Activated naive CD8-positive, alpha-beta T cell treated with anti-CD3 and anti-CD28 coated beads for 36 hours (primary cell): ENCODE measurements at places on chromosomes 4 and X.
A peak's percentile ranks its signal among the peaks of the same experiment; 100 is the strongest.

DNA sequence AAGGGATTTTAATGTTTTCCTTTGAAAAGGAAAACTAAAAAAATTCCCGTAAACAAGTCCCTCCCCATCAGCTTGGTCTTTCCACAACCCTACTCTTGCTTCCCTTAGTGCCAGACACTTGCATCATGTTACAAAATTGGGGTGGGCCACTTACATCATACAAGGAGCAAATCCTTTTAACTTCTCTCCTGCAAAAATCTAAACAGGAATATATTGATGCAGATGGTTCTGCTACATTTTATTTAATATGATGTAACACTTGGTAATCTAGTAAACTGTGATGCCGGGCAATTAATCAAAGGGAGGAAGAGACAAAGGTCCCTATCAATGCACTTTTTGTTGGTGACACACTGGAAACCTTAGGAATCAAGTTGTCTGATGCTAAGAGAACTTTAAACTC is 125.3 kb downstream of the UBE2K start:
- no peak for DNase-seq

DNA sequence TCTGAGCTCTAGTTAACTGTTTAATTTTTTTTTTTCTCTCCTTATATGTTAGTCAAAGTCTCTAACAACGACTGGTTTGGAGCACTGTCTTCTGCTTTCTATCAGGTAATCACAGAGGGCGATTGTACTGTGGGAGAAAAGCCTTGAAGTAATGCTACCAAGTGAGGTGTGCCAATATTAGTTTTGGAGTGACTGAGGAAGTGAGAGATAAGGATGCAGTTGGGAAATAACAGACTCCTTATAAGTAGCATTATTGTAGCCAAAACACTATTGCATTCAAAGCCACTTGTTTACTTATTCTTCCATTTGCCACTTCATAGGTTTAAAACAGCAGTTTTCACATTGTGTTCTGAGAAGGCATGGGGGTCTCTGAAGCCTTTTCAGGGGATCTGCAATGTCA is 79.1 kb upstream of the SLC6A14 start:
- no peak for DNase-seq

DNA sequence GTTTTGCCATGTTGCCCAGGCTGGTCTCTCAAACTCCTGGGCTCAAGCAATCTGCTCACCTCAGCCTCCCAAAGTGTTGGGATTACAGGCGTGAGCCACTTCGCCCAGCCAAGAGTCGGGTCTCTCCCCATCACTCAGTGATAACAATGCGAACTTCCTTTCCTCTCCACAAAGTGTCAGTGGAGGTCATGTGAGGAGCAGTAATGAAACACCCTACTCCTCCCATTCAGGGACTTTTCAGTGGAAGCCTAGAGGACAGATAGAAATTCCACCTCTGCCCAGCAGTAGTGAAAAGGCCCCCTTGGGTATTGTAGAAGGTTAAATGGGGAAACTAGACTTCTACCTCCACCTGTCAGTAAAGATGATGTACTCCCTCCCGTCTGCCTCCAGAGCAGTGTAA is 141.9 kb upstream of the STK26 start:
- DNase-seq = no peak

DNA sequence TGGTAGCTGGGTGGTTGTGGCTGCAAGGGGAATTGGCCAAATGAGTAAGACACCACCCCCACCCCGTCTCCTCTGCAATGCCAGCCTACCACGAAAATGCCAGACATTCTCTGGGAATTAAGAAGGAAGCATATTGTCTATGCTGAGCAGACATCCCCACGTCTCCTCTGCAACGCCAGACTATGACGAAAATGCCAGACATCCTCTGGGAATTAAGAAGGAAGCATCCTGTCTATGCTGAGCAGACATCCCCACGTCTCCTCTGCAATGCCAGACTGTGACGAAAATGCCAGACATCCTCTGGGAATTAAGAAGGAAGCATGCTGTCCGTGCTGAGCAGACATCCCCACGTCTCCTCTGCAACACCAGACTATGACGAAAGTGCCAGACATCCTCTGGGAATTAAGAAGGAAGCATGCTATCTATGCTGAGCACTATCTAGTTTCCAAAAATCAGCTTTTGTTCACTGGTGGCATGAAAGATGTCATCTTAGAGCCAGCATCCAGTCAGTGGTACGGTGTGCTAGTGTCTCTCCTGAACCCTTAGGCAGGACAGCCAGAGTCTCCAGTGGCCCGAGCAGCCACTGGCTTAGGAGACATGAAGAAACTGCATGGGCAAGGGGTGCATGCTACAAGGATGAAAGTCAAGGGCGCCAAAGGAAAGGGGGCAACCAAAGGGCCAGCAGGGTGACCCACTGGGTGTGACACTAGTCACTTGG is 339.8 kb upstream of the FRG1 start:
- DNase-seq = no peak

DNA sequence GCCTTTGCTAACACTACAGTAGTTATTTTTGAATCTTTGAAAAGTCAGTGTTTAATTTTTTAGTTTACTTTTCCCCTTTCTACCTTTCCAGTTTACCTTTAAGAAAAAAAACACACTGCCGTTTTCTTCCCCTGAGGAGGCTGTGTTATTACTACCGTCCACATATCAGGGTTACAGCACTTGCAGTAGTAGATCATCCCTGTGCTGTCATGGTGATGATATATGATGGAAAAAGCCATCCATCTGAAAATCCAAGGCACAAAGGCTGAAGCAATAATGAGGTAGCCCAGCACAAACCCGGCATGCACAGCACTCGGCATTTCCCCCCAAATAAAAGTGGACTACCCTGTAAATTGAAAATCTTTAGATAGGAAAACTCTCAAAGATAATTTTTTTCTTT is 258.7 kb downstream of the CXXC4 start:
- DNase-seq = no peak

GRCh38 chr4:52266537-52267137 is 215.5 kb downstream of the SPATA18 start:
- no peak for DNase-seq

DNA sequence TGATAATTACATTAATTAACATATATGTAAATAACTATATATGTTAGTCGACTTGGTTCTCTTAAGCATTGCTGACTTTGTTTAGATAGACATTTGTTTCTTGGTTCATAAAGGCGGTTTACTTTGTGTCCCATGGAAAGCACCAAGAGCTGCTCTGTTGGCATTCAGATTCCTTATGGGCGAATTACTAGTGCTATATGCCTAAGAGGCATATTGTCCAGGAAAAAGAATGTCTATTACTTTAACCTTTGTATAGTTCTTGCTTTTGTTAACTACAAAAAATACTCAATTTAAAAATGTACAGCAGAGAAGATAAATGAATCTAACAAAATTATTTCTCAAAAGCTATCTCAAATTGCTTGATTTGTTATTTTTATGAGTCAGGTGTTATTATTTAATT is 532.8 kb downstream of the FAT4 start:
- DNase-seq = no peak

DNA sequence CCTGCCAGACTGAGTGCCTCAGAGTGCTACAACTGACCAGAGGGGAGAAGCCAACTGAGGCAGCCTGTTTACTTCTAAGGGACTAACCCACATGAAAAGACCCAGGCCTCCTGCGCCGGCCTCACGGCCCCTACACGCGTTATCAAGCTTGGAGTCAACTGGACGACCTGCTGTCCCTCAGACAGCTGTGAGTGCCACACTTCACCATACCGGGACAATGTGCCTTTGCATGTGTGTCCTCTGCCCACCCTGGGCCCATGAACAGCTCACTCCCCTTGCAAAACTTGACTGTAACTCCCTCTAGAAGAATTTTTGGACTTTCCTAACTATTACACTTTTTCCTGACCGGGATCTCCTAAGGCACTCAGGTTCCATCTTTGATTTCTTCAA is 1.8 kb downstream of the NOP14 start:
- DNase-seq = no peak

GRCh38 chr4:1023075-1023640 is 11.7 kb downstream of the FGFRL1 start:
- DNase-seq = no peak

DNA sequence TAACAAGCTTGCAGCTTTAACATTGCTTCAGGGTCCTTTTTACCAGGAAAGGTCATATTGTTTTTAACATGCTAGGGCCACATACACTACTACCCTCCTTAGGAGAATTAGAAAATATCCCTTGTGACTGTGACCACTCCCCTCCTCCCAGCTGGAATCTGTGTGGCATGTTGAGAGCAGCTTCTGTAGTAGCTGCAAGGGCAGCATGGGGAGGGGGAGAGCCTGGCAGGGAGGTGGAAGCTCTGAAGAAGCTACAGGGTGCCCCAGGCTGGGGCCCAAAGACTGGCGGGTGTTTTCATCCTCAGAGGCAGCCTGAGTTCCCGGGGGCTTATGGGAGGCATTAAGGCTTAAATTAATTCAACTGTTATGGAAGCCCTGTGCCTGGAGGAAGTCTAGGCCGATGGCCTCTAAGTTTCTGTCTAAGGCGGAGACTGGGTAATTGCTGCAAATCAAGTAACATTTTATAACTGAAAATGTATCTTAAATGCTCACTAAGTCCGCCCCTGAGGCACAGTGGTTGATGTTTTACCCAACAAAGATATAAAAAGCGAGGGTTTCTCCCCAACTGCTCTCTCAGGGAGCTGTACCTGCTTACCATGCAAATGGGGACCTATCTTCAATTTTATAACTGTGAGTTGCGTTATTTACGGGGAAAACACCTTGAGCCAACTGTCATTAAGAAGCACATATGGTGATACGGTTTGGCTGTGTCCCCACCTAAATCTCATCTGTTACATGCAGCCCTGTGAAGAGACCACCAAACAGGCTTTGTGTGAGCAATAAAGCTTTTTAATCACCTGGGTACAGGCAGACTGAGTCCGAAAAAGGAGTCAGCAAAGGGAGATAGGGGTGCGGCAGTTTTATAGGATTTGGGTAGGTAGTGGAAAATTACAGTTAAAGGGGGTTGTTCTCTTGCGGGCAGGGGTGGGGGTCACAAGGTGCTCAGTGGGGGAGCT is 37.4 kb upstream of the STS start:
- DNase-seq = no peak

DNA sequence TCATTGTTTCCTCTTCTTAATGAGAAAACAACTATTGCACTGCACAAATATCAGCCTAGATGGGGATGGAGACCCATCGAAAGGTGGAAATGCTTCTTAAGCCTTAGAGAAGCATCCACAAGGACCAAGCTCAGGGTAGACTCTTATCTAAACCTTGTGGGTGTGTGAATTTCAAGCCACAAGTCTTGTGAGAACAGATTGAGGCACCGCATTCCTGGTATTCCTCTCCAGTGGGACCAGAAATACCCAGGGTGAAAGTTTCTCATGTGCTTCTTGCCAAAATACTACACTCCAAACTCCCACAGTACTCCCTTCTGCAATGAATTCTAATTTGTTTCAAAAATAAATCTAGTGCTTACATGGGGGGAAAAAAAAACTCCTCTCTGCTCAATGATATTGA is 375.6 kb downstream of the PDGFC start:
- DNase-seq = no peak

DNA sequence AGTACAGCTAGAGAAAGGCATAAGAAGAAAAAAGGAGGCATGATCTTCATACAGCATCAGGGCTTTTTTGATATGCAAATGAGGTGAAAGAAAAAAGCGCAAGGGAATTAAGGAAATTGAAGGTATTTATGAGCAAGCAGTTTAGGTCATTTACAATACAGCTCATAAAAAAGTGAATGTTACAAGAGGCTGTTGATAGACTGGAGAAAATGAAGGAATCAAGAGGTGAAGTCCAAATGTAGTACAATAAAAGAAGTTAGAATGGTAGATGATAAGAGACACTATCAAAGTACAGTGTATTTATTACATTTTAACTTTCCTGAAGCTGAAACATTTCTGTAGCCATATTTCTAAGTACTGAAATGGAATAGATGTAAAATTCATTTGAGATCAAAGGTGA is 1349.5 kb downstream of the ADGRL3 start:
- no peak for DNase-seq

GRCh38 chr4:128955751-128956150 is 137.6 kb downstream of the SCLT1 start:
- DNase-seq = no peak

GRCh38 chrX:41137589-41137988 is 52.3 kb downstream of the USP9X start:
- DNase-seq = no peak

DNA sequence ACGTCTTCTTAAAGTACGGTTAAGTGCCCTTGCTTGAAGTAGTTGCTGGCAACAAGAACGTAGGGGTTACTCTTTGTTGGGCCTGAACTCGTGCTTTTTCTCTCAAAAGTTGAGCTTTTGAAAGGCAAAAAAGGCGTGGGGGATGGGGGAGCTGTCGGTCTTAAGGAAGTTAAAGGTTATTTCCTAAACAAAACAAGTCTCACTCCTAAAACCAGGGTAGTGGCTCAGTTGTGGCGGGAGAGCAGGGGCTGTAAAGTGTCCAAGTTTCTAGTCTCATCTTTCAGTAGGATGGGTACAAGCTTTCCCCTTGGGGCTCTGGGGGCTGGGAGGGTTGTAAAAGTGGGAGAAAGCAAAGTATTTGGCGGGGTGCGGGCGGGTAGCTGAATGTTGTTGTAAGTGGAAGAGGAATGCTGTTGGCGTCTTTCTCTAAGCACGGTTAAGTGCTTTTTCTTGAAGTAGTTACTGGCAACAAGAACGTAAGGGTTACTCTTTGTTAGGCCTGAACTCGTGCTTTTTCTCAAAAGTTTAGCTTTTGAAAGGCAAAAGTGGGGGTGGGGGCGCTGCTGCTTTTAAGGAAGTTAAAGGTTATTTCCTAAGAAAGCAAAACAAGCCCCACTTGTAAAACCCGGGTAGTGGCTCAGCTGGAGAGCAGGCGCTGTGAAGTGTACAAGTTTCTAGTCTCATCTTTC is 904 bp upstream of the WDR1 start:
- peak; percentile 42 for DNase-seq

DNA sequence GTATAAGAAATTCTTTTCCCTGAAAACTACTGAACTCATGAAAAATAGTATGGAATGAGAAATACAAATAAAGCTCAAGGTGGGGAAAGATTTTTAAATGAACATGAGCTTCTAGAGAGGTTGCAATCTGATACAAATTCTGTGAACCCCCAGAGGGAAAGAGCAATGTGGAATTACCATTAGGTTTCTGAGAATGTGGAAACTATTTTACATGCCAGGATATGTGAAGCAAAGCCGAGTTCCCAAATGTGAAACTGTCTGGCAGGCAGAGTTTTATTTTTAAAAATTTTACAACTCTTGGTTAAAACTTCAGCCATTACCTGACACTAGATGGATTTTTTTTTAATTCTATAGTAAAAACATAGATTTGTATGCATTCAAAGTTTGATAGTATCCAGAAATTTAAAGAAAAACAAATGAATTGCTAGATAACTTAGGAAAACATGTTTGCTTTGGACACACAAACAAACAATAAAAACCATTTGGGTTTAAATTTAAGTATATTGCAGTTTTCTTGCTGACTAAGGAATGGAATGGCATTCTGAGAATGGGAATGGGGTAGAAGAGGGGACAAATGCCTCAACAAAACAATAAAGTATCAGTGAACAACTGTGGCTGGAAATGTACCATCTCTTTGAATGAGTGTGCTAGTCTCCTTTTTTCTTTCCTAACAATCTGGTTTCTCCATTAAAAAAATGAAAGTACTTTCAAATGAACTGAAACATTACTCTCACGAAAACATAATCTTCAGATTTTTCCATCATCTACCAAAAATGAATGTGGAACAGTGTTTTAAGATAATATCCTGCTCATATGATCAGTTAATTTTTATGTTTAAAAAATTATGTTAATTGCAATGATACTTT is 99.6 kb downstream of the PCDH18 start:
- no peak for DNase-seq
